Naive B cell (primary cell): ENCODE measurements at places on chromosomes 5 and 9.

- DNase-seq: no peak
Observed at GRCh38 chr5:116289276-116289675, 204.5 kb downstream of the COMMD10 start.

DNA sequence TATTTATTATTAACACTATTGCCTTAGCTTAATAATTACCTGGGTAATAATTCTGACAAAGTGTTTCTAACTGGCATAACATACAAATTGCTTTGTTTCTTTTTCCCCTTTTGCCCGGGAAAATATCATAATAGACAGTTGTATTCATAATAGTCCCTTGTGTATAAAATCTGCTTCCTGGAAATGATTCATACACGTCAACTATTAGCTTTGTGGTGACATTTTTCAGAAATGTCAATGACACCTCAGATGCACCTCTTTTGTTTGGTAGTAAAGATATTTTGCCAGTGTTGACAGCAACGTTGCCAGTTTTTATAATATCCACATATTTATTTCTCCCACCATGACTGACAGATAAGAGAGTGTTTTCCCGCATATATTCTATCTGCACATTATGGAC, 73.0 kb downstream of the RASEF start:
- DNase-seq: no peak

GRCh38 chr5:54794135-54794975, 191.0 kb downstream of the ESM1 start:
- DNase-seq: no peak

- no peak for DNase-seq
Observed at GRCh38 chr5:59648038-59648831, 245.3 kb downstream of the PDE4D start.

- DNase-seq: no peak
Observed at GRCh38 chr5:87394411-87395165, 18.1 kb downstream of the CCNH start.

DNA sequence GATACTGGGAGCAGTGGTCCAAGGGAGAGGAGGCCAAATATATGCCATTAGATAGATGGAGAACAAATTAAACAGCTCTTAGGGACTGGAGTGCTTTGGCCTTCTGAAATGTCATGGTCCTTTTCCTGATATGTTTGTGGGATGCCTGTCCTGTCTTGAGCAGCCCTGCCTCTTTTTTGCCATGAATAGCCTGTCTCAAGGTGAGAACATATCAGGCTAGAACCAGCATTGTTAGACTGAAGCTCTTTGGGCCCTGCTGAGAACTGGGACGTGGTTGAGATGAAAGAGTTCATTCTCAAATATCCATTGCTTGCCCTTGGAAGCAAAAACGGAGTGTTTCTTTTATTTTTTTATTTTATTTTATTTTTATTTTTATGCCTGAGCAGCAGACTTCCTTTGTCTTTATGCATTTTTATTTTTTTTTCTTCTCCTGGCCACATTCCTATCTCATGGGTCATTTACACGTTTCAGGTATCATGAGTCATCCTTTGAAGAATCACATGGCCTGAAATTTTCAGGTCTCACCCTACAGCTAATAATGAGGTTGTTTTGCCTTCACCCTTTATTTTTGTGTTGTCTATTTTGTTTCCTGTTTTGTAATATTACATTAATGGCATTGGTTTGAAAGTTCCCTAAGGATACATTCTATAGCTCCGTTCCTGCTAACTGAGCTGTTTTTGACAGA, 371.4 kb downstream of the PSAT1 start:
- no peak for DNase-seq

DNA sequence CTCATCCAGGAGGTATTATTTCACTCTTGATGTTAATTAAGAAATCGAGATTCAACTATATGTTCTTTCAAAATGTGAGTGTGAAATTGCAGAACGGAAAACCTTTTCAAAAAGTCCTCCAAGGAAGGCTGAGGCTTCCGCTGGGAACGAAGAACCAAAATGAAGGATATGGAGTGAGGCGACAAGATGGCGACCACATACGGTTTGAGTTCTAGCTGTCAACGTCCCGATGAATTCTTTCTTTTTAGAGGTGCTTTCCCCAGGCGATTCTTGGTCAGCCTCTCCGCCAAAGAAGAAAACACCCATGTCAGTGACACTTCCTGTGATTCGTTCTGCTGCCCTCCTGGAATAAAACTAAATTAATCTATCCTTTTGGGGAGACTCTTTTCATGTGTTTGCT, 78.3 kb upstream of the ADAMTS16 start:
- no peak for DNase-seq

DNA sequence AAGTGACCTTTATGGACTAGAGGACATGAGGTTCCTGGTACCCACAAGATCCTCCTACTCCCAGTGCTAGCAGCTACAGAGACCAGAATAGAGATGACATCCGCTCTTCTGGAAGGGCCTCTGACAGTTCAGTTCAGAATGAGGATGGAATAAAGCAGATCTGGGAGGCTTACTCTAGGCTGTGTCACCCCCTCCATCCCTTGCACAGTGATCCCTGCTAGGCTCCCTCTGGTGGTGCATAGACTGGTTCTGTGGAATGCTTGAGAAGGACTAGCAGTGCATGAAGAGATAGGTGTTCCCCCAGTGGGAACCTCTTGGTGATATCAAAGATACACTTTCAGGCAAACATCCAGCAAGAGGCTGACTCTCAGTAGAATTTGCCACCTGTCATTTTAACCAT, 83.0 kb downstream of the NPR3 start:
- no peak for DNase-seq

DNA sequence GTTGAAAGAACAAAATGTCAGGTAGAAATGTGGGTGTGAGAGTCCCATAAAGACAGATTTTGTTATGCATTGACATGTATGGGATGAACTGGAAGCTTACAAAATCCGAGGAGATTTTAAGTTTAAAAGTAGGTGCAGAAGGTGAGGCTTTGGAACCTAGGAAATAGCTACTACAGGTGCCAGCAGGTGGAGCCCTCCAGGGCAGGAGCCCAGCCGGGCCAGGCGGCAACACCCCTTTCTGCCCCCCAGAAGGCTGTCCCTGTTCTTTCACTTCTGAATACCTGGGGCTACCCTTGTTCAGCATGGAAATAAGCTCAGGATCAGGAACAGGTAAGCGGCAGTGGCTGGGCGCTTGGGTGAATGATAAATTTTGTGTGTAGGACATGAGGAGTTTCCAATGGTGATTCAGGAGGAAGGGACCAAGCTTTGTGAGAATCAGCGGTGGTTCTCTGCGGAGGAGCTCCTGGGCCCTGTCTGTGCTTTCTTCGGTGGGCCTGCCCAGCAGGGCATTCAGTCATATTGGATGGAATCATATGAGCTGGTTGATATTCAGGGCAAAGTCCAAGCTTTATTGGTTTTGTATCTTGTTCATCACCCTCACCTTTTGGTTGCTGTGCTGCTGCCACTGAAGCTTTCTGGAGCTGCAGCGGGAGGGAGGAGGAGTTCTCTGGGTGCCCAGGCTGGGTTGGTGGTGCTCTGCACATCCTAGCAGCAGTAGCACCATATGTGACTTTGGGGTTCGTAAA, 12.3 kb downstream of the PCBD2 start:
- DNase-seq: no peak

DNA sequence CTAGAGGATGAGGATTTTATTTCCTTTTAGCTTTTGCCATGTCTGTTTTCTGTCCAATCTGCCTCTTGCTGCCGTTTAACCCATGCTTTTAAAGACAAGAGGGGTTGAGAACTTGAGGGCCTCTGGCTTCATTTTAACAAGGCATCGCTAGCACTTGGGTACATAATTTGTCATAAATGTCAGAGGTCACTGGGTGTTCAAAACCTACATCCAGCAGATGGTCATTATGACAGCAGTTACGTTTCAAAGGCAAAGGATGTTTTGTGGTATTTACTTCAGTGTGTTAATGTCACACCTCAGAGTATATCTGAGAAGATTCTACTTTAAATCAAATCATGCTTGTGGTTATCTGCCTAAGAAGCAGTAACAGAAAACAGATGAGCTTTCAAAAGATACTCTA, 918.3 kb downstream of the NR2F1-AS1 start:
- no peak for DNase-seq

GRCh38 chr5:135313405-135313804, 85.6 kb downstream of the MACROH2A1 start:
- DNase-seq: no peak

- peak; percentile 40 for DNase-seq
Observed at GRCh38 chr5:123610665-123611405, 98.9 kb downstream of the CSNK1G3 start.

DNA sequence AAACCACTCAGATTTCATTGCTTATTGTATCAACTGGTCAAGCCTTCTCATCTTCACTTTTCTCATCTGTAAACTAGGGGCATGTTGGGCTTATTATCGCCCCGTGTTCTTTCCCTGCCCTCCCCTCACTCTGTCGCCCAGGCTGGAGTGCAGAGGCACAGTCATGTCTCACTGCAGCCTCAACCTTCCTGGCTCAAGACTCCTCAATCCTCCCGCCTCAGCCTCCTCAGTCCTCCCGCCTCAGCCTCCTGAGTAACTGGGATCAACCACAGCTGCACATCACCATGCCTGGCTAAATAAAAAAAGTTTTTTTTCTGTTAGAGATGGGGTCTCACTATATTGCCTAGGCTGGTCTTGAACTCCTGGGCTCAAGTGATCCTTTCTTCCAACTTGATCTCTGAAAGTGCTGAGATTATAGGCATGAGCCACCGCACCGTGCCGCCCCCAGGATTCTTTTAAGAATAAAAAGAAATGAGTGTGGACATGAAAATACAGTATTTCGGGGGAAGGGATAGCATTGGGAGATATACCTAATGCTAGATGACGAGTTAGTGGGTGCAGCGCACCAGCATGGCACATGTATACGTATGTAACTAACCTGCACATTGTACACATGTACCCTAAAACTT, 2.0 kb downstream of the MAML1 start:
- no peak for DNase-seq

DNA sequence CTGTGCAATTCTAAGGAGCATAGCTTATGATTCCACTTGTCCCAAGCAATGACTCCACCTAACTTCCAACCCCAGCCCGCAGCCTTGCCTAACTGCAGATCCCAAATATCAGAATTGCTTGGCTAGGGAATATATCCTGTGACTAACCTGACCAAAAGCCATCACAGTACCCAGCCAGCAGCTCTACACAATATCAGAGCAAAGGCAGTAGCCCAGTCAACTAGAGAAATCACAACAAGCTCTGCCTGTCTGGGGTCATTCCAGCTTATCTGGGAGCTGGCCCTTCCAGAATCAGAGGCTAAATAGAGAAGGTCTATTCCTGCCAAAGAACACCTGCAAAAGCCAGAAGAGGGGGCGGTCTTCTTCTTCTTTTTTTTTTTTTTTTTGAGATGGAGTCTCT, 9.3 kb upstream of the KIAA1958 start:
- DNase-seq: no peak

DNA sequence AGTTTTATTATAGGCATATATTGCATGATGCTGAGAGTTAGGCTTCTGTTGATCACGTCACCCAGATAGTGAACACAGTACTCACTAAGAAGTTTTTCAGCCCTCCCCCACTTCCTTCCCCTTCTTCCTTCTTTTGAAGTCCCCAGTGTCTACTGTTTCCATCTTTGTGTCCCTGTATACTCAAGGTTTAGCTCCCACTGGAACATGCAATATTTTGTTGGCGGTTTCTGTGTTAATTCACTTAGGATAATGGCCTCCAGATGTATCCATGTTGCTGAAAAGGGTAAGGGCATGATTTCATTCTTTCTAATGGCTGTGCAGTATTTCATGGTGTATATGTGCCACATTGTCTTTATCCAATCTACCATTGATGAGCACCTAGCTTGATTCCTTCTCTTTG, 764.3 kb downstream of the MTRR start:
- no peak for DNase-seq

DNA sequence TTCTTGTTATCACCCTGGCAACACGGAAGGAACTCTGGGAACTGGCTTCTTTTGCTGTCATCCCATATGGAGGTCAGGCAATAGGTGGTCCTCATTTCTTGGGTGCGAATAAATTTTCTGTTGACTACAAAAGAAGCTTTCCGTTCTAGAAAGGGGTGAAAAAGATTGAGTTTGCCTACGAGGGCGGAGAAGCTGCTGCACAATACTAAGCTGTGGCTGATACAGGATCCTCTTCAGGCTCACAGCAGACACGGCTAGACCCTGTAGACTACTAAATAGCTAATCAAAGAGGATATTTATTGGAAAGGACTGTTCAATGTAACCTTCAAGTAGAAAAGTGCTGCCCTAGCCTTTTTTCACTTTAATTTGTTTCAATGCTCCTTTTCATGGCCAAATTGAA, 58.1 kb downstream of the TJP2 start:
- no peak for DNase-seq

DNA sequence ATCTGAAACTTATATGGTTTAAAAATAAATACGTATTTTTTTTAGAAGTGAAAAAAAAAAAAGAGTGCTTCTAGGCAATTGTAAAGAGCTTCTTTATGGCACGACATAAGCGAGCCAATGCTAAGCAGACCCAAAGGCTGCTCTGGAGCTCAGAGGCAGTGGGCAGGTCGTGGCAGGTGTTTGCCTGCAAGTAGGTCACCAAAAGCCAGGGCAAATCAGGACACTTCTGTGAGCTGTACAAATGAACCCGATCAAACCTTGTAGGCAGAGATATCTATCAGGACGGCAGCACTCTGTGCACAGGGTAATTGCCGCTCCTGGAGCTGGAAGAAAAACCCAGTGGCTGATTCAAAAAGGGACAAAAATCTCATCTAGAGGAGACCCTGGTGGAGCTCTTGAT, 75.9 kb downstream of the IRX2 start:
- DNase-seq: no peak

DNA sequence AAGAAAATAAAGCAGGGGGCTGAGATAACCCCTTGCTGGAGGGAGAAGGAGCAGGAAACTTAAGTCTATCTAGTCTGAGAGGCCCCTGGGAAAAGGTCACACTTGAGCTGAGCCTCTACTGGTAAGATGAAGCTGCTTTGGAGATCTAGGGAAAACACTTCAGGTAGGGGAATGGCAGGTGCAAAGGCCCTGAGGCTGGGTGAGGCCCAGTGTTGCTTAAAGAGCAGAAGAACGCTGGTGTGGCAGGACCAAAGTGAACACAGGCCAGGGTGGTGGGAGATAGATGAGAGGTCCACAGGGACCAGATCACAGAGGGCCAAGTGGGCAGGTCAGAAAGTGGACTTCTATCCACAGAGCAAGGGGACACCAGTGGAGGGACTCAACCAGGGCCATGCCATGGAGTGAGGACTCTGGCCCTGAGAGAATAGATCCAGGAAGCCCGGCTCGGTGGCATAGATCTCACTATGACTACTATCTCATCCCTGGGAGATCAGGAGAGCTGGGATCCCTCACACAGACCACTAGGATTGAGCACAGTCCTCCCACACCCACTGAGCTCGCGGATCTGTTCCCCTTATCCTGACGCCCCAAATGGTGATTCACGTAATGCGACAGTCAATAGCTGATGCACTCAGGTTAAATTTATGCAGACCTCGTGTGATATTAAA, 17.6 kb upstream of the NEURL1B start:
- no peak for DNase-seq

GRCh38 chr5:43401827-43402226, 10.4 kb downstream of the CCL28 start:
- no peak for DNase-seq
